Activated CD4-positive, CD25-positive, alpha-beta regulatory T cell (primary cell): ENCODE measurements at places on chromosomes 5 and 9.

DNA sequence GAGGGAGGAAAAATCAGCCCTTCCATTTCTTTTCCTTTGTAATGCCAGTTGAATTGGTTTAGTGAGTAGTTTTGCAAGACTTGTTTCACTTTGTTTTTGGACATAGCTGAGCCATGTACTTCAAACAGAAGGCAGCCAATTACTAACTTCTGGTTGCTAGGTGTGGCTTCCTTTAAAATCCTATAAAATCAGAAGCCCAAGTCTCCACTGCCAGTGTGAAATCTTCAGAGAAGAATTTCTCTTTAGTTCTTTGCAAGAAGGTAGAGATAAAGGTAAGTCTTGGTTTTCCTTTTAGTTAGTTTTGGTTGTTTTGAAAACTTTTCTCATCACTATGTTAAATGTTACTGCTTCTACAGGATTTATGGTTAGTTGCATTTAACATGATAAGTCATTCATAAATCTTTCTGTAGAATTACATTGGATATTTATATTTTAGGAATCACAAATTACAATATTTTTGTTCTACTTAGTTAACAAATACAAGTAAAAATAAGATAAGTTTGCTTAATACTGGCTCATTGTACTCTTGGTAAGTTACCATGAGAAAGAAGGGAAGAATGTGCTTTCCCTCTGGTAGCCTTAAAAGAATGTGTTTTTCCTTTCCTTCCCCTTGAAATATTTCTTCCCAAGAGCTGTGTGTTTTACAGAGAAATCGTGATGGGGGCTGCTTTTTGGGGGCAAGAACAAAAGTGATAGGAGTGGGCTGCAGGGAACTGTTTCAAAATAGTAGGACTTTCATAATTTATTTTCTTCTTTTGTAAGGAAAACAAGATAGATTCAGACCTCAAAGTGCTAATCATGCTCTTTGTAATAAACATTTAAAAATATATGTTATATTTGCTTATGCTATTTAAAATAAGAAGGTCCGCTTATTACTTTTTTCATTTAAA is at the start of gene ANXA1:
Gene ANXA1 (plus strand): TSS at position 213 of the 890 bp plus-strand sequence. CDS start 6,671 bp downstream, outside the sequence.
- no peak for DNase-seq

DNA sequence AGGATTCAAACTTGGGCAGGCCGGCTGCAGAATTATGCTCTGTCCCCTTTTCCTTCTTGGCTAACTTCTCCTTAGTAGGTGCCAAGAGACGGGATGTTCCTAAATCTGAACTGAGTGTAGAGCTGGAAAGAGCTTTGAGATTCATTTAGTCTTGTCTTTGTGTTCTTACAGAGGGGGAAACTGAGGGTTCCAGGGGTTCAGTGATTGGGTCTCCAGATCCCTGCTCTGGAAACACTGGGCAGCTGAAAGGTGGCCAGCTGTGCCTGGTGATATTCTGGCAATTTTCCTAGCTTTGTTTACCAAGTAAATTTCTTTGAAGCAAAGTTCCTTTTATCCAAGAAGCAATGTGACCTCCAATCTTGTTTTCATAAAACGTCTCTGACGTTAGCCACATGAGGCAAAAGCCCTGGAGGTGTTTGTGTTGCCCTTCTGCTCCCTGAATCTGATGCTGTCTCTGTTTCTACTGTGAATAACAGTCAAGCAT is 288.7 kb downstream of the ZSWIM6 start:
- no peak for DNase-seq

- DNase-seq = no peak
These were observed 5.1 kb upstream of the QSOX2 start for GRCh38 chr9:136250676-136251075.

GRCh38 chr5:161544350-161544765 is 2.2 kb downstream of the GABRB2 start:
- no peak for DNase-seq

GRCh38 chr5:9847631-9848030 is 217.5 kb upstream of the TAS2R1 start:
- no peak for DNase-seq

DNA sequence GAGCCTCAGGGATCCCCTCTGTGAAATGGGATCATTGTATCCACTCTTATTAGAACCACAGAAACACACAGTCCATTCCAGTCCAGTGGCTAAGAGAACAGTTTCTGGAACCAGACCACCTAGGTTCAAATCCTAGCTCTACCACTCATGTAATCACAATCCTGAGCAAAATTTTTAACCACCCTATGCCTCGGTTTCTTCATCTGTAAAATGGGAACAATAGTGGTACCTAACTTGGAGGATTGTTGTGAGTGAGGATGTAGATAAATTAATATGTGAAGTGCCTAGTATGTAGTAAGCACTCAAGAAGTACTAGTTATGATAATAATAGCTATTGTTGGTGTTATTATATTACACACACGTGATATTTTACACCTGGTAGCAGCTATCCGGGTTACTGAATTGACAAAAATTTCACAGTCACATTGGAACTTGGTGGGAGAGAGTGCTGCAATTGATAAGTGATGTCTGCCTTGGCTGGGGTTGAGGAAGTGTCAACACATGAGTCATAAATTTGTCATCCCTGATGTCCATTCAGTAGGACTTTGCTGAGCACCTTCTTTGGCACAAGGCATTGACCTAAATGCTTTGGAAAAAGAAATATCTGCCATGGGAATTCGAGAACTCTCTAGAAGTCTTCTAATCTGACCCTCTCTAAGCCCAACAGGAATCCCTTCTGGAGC is 68.4 kb downstream of the COL27A1 start:
- no peak for DNase-seq

GRCh38 chr9:138104251-138105122 is 226.9 kb downstream of the CACNA1B start:
- no peak for DNase-seq

GRCh38 chr5:145375521-145375920 is 459.6 kb downstream of the PRELID2 start:
- no peak for DNase-seq

GRCh38 chr5:127884416-127884815 is 181.2 kb downstream of the CCDC192 start:
- DNase-seq = no peak

DNA sequence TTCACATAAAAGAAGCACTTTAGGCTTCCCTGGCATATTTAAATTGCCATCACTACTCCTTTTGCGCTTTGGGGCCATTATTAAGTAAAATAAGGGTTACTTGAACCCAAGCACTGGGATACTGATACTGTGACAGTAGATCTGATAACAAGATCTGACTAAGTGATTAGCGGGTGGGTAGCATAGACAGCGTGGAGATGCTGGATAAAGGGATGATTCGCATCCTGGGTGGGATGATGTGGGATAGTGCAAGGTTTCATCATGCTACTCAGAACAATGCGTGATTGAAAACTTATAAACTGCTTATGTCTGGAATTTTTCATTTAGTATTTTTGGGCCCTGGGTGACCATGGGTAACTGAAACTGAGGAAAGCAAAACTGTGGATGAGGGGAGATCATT is 75.1 kb downstream of the PTTG1 start:
- DNase-seq = no peak

GRCh38 chr9:6152788-6153187 is 62.8 kb upstream of the IL33 start:
- DNase-seq = no peak

GRCh38 chr5:89346573-89346972 is 463.6 kb upstream of the MEF2C start:
- DNase-seq = no peak

DNA sequence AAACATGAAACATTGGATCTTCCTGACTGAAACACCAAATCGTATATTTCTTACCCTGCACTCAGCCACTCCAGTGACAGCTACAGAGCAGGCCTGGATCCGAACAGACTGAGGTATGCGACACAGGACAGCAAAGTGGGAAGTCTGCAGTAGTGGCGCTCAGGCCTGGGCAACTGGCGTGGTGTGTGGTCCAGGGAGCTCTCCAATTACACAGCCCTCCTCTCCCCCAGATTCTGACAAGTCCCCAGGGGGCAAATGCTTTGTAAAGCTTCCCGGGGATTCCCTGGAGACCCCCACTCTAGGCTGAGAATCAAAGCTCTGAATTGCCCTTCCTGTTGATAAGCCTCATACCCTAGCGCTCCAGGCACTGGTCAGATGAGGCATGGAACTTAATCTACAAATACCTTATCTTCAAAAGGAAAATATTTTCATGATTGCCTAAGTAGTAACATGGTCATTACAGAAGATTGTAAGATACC is 104.8 kb upstream of the ERCC6L2 start:
- DNase-seq = no peak

DNA sequence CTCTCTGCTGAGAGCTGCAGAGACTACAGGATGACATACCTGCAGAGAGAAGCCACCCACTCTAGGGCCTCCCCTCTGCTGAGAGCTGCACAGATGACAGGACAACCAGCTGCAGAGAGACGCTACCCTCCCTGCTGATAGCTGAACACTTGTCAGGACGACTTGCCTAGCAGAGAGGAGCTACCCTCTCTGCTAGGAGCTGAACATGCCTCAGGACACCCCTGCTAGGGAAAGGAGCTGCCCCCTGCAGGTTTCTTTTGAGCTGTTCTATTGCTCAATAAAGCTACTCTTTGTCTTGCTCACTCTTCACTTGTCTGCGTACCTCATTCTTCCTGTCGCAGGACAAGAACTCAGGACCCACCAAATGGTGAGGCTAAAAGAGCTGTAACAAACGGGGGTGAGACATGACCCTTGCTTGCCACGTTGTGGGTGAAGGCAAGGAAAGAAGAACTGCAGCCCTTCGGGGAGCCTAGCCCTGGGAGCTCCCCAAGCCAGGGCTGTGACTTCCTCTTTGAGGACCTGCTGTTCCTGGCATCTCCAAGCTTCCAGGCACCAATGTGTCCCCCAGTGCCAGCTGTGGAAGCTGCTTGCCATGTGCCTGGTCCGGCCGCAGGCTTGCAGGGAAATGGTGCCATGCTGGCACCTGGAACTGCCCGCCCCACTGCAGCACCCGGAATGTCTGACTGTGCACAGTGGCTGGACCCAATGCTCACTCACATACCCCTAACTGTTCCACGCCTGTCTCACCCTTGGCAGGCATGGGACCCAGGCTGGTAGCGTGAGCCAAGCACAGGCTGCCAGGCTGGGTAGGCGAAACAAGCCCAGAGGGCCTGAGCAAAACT is 5.1 kb upstream of the TESK1 start:
- no peak for DNase-seq

GRCh38 chr5:6716629-6717149 is 3.5 kb downstream of the TENT4A start:
- DNase-seq = no peak

GRCh38 chr9:7783635-7784063 is 15.9 kb downstream of the DMAC1 start:
- DNase-seq = no peak

GRCh38 chr5:133602835-133603380 is 9.4 kb downstream of the FSTL4 start:
- no peak for DNase-seq

DNA sequence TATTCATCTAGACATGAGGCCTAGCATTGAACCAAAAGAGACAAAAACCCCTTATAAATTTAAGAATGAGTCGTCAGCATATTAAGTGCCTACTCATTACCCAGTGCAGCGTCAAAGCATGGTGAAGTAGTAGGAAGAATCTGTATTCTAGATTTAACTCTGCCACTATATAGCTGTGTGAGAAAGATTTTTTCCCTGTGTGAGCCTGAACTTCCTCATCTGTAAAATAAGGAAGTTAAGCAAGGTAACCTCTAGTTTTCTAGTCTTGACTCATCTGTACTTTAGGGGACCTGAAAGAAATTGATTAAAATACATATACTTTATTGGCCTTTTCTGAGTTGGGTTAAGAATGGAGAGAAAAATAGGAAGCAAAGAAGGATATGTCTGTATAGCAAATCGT is 82.1 kb upstream of the RUSC2 start:
- DNase-seq = no peak

DNA sequence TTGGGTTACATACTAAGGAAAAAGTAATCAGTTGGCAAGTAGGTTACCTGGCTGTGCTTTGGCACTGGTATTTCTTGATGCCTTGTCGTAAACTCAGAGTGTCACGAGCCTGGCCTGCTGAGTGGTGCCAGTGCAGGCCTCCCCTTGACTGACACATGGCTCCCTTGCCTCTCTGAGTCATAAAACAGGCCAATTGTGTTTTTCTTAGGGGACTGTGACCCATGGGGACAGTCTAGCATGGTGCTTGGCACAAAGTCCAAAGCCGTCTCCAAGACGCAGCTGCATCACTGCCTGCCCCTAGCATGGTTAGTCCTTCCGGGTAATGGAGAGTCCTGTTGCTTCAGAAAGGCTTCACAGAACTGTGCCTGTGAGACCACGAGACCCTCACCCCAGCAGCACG is 132.5 kb downstream of the MVB12B start:
- DNase-seq = no peak

GRCh38 chr5:134077926-134078580 is 36.4 kb upstream of the TCF7 start:
- no peak for DNase-seq

DNA sequence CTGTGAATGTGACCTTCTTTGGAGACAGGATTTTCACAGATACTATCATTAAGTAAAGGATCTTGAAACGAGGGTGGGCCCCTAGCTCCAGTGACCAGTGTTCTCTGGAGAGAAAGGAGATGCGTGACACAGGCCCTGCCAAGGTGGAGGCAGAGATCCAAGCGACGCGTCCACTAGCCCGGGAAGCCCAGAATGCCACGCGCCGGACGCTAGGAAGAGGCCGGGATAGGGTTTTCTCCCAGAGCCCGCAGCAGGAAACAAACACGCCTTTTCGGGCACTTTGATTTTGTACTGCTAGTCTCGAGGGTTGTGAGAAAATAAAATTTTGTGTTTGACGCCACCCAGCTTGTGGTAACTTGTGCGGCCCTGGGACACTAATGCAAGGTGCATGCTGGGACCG is 29.6 kb upstream of the VDAC1 start:
- DNase-seq = no peak

DNA sequence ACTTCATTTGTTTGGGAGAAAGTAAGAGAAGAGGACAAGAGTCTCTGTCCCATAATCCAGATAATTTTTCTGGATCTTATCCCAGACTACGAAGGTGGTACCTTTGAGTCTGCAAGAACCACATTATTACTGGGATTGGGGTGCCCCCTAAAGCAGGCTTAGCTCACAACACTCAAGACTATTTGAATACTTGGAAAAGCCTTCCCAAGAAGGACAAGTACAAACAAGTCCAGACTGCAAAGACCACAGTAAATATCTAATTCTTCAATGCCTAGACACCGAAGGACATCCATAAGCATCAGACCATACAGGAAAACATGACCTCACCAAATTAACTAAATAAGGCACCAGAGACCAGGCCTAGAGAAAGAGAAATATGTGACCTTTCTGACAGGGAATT is 40.2 kb upstream of the TMED7 start:
- no peak for DNase-seq

GRCh38 chr5:151008210-151008491 is 12.2 kb upstream of the GPX3 start:
- DNase-seq = no peak

GRCh38 chr9:136187683-136188586 is 17.0 kb downstream of the LHX3 start:
- DNase-seq = no peak
